Activated naive CD4-positive, alpha-beta T cell treated with anti-CD3 and anti-CD28 coated beads, Interleukin-2, amount 10 ng/mL, durations not matched to agents 7 days and 5 days (primary cell): ENCODE measurements at places on chromosomes 6 and 20.

DNA sequence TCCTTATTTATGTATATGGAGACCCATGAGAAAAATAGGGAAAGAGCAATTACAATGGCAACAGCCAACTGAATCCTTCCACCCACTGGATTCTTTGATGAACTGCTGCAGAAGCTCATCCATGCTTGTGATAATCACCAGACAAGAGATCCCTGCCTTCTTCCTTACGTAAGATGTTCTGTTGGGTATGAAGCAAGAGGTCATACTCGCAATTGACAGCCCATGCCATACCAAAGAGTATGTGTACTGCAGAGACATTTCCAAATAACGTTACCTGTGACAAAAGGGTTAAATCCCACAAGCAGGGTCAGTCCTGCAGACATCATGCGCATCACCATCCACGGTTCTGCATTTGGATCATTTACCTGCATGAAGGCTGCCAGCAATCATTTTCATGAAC is 27.8 kb downstream of the ELOVL5 start:
- DNase-seq: no peak
- no peaks in the 10 kb centered on the region for H3K27me3 ChIP-seq
- peaks cover 44% of the 10 kb centered on the region for H3K4me1 ChIP-seq
- H3K27ac ChIP-seq: no peak overlapping the region
- peaks cover 29% of the 10 kb centered on the region for H3K36me3 ChIP-seq

GRCh38 chr6:117603821-117604220 is 1.5 kb upstream of the GOPC start:
- H3K4me3 ChIP-seq: no peak overlapping the region
- H3K4me1 ChIP-seq: peaks cover 30% of the 10 kb centered on the region
- H3K36me3 ChIP-seq: peaks cover 13% of the 10 kb centered on the region
- H3K27me3 ChIP-seq: peaks cover 5% of the 10 kb centered on the region
- no peak for DNase-seq

- H3K4me3 ChIP-seq: no peak overlapping the region
- no peaks in the 10 kb centered on the region for H3K27me3 ChIP-seq
- peaks cover 24% of the 10 kb centered on the region for H3K4me1 ChIP-seq
- H3K27ac ChIP-seq: no peak overlapping the region
- DNase-seq: no peak
These were observed 83.0 kb downstream of the ZHX3 start for GRCh38 chr20:41234546-41234945.

- no peak overlapping the region for H3K27ac ChIP-seq
- H3K36me3 ChIP-seq: peaks cover 50% of the 10 kb centered on the region
- H3K27me3 ChIP-seq: no peaks in the 10 kb centered on the region
- peaks cover 29% of the 10 kb centered on the region for H3K4me1 ChIP-seq
- H3K4me3 ChIP-seq: no peak overlapping the region
These were observed 4.6 kb downstream of the MEA1 start for GRCh38 chr6:43009124-43009523.

DNA sequence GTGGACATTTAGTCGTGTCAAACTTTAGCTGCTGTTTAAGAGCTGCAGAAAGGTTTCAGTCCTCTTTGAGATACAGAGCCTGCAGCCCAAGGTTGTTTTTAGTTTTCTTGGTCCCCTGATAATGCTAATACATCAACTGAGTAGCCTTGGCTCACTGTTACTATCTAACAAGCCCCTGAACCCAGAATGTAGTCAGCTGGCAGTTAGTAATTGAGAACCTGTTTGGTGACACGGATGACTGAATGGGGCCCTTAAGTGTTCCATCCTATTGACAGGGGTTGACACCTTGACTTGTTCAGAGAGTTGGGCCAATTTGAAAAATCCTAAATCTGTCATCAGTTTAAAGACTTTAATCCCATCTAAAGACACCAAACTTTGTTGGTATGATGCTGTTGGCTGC is 2.8 kb downstream of the RTN4IP1 start:
- DNase-seq: no peak
- H3K27ac ChIP-seq: no peak overlapping the region
- peaks cover 33% of the 10 kb centered on the region for H3K4me1 ChIP-seq

DNA sequence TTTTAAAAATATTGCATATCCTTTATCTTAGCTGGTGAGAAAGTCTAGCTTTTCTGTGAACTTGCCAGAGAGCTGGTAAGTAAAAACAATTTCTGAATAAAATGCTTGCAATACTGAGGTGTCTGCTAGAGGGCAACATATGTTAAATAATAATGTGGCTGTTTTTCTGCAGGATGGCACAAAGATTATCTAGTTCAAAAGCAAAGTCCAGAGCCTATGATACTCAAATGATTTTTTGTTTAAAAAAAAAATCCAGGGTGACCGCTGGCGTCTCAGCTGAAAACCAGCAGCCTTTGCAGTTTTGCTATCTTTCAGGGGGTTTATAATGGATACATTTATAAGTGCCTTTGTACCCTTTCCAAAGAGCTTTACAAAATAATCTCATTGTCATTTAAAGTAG is 194.9 kb downstream of the PHACTR1 start:
- no peaks in the 10 kb centered on the region for H3K4me1 ChIP-seq
- DNase-seq: no peak
- no peak overlapping the region for H3K4me3 ChIP-seq
- no peak overlapping the region for H3K27ac ChIP-seq
- no peaks in the 10 kb centered on the region for H3K36me3 ChIP-seq
- H3K27me3 ChIP-seq: peaks cover 17% of the 10 kb centered on the region

DNA sequence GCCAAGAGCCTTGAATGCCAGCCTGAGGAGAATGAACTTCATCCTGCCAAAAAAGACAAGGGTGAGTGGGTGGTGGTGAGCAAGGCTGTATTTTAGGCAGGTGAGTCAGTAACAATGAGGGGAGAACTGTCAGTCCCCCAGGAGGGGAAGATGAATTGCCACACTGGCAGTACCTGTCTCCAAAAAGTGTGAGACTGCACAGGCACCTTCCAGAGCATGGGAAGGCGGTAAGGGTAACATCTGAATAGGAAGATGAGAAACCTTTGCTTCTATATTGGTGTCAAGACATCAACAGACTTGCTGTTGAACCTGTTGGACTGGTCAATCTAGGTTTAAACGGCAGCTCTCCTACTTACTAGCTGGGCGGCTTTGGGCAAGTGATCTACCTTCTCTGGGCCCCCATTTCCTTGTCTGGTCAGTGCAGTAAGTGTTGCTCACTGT is 30.9 kb downstream of the STK35 start:
- H3K36me3 ChIP-seq: peaks cover 11% of the 10 kb centered on the region
- peaks cover 2% of the 10 kb centered on the region for H3K4me1 ChIP-seq
- no peak for DNase-seq
- no peak overlapping the region for H3K4me3 ChIP-seq
- H3K27ac ChIP-seq: no peak overlapping the region
- H3K27me3 ChIP-seq: no peaks in the 10 kb centered on the region

DNA sequence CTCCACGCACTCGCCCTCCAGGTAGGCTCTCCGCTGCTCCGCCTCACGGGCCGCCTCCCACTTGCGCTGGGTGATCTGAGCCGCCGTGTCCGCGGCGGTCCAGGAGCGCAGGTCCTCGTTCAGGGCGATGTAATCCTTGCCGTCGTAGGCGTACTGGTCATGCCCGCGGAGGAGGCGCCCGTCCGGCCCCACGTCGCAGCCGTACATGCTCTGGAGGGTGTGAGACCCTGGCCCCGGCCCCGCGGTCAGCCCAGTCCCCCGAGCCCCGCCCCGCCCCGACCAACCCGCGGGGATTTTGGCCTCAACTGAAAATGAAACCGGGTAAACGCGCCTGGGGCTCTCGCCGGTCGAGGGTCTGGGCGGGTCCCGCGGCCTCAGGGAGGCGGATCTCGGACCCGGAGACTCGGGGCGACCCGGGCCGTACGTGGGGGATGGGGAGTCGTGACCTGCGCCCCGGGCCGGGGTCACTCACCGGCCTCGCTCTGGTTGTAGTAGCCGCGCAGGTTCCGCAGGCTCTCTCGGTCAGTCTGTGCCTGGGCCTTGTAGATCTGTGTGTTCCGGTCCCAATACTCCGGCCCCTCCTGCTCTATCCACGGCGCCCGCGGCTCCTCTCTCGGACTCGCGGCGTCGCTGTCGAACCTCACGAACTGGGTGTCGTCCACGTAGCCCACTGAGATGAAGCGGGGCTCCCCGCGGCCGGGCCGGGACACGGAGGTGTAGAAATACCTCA is 598 bp downstream of the HLA-B start:
- peak overlapping the region; percentile 99 for H3K27ac ChIP-seq
- peaks cover 61% of the 10 kb centered on the region for H3K4me1 ChIP-seq
- peak overlapping the region; percentile 96 for H3K4me3 ChIP-seq
- peaks cover 48% of the 10 kb centered on the region for H3K36me3 ChIP-seq
- H3K27me3 ChIP-seq: no peaks in the 10 kb centered on the region

DNA sequence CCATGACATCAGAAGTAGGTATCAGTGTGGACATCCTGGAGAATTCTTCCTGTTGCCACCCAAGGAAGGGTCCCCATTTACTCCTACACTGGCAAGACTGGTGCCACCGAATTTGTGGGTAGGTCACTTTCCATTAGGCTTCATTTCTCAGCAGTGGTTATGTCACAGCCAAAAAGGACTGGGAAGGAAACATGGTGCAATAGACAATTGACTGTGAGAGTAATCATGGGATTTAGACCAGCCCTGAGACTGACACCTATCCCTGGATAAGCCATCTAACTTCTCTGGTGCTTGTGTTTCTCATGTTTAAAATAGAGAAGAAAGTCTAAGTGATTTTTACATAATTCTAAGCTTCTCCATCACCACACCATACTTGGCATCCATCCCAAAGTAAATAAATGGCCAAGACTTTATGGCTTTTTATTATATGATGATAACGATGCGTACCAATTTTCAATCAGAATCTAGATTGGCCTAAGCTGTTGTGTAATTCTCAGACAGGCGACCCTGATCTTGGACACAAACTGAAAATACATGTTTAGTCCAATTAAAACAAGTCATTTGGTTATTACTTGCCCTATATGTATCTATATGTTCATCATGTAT is 10.2 kb downstream of the SMPDL3A start:
- H3K27me3 ChIP-seq: no peaks in the 10 kb centered on the region
- DNase-seq: no peak
- H3K4me3 ChIP-seq: no peak overlapping the region
- no peaks in the 10 kb centered on the region for H3K4me1 ChIP-seq
